PC-9 (cell line): ENCODE measurements at places on chromosomes 1 and 21.
A peak's percentile ranks its signal among the peaks of the same experiment; 100 is the strongest.

DNA sequence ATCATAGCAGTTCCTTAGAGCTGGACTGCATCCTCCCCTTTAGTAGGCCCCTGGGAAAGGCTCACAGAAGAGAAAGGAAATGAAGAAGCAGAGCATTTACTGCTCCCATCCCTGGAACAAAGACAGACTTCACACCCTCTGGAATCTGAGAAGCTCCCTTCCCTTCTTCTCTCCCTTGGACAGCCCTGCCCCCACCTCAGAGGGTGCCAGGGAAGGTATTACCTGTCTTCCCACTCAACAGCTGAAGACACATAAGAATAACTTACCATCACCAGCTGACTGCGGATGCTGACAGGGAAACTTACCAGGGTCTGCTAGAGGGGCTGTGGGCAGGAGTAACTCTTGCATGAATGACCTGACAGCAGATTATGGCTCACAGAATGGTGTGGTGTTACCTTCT is 14.1 kb upstream of the FAAH start:
- DNase-seq, result no peak

DNA sequence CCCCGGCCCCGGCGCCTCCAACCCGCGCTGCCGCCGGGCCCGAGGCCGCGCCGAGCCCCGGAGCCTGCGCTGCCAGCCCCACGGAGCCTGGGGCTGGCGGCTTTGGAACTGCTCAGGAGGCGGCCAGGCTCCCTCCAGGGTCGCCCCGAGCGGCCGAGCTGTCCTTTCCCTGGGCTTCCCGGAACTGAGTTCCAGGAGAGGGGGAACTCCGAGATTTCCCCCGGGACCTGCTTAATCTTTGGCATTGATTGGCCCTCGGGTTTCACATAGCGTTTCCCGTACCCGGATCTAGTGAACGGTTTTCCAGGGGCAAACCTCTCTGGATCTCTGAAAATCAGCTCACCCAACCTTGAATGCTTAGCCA is 504 bp downstream of the H6PD start:
- no peak for DNase-seq

GRCh38 chr21:15255261-15255660 is 190.5 kb upstream of the NRIP1 start:
- DNase-seq, result no peak

DNA sequence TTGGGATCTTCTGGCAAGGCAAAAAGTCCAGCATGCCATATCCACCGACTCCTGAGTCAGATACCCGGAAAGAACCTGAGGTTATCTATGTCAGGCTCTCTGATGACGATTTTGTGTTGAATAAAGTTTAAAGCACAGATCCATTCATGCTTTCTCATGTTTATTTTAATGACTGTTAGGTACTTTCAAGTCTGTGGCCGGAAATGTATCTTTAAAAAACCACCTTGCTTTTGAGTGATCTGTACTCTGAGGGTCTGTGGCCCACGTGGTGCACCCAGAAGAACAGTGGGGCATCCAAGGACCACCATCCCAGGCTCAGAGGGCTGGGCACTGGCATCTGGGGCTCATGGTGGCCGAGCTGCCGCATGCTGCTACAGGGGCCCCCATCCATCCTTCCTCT is 30.1 kb upstream of the VASH2 start:
- no peak for DNase-seq

GRCh38 chr1:59046730-59047157 is 250.2 kb upstream of the FGGY start:
- no peak for DNase-seq

DNA sequence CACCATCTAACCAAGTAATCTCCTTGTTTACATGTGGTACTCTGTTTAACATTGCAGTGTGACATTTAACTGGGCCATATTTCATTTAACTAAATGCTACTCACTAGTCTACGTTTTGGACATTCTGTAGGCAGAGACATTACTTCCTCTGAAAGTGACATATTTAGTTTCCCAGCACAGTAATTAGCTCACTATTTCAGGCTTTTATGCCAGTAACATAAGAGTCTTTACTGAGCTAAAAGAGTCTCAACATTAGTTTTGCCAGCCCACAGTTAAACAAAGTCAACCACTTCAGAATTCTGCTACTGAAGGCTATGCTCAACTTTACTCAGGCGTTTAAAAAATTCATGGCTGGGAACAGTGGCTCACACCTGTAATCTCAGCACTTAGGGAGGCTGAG is 2.6 kb upstream of the TNFRSF9 start:
- DNase-seq, result no peak

DNA sequence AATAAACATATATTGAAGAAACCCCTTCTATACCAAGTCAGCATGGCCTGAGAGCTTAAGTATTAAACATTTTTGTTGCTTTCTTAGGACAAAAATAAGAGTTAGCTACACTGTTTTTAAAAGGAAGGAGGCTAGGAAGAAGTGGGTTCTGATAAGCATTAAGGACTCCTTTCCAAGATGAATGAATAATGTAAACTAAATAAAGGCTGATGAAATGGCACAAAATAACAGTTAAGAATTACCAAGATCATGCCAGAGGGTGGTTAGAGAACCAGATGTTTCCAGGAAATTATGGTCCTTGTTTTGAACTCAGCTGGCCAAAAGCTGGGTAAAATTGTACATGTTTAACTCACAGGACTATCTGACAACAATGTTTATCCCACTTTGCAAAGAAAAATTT is 114.1 kb upstream of the ETS2 start:
- DNase-seq, result no peak

DNA sequence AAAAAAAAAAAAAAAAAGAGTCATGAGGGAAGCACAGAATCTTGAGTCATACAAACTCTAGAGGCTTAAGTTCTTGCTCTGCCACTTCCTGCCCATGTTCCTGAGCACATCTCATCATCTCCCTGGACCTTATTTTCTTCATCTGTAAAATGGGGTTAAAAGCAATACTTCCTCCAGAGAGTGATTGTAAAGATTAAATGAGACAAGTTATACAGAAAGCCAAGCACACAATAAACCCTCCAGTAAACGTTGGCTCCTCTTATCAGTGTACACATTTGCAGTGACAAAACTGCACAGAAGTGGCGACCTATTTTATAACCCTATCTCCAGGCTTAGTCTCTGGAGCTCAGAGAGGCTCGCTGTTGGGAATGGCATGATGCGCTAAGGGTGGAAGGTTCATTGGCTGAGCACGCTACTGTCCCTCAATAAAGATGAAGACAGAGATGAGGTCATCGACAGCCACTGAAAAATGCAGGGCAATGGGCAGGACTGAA is 82.1 kb downstream of the RRAGC start:
- DNase-seq, result no peak

DNA sequence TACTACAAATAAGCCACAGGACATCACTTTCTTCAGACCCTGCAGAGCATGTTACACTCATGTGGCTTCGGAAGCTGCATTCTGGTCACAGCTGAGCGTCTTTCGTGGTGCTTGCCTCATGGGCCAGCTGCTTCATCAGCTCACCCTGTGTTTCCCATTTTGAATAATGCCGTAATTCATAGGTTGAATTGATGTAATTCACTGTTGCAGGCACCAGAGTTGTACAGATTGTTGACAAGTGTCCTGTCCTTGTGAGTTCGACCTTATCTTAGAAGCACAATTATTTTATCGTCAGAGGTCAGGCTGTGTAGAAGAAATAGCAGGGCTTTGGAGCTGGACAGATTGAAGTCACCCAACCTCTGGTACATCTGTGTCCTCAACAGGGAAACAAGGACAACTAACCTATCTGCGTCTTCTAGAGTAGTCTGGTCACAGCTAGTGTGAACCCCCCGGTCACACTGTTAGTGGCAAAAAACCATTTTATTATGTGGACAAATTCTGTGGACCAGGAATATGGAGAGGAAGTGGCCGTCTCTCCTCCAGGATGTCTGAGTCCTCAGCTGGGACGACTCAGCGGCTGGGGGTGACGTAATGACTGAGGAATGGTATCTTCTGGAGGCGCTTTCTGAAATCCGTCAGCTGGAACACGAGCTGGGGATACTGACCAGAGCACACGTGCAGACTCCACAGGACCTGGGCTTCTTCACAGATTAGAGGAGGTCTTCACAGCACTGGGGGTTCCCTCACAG is 17.8 kb downstream of the PKNOX1 start:
- peak; percentile 29 for DNase-seq

GRCh38 chr1:193634470-193634869 is 448.1 kb upstream of the B3GALT2 start:
- DNase-seq, result no peak

- DNase-seq, result no peak
Observed at GRCh38 chr1:197391303-197392226, 123.5 kb downstream of the CRB1 start.

DNA sequence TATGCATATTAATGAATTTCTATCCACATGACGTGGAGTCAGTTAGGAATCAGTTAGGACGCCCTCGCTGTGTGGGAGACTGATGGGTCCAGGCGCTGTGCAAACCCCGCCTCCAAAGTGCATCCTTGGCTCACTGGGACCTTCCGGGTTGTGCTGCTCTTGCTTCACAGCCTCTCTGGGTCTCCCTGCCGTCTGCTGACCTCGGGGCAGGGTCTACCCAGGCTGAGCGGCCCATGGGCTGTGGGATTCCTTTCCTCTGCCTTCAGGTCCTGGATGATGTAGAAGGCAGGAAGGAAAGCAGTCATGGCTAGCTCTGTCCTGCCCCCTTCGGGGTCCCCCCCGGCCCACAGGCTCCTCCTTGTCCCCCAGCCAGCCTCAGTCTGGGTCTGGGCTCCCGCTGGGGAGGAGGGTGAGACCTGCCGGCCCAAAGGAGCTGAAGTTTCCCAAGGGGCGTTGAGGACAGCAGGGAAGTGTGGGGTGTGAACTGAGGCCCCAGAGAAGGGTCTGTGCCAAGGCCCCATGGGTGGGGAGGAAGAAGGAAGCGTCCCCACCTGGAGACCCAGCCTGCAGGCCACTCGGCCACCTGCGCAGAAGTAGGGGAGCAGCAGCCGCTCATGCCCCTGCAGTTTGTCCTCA is 24.6 kb upstream of the CDK11A start:
- no peak for DNase-seq

DNA sequence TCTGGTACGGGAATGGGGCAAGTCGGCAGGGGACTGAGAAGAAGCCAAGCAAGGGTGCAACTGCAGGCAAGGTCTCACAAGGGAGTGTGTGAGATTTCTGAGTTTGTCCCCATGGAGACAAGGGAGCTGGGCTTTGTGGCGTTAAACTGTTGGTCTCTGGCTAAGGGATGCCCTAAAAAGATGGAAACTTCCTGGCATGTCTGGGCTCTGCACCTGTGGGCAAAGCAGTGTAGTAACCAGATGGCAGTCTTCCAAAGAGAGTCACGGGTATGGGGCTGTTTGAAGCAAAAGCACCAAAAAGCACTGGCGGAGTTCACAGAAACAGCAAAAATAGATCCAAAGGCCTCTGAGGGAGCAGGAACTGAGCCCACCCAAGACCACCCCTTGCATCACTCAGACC is 104.8 kb upstream of the SLC44A3 start:
- no peak for DNase-seq

- peak; percentile 45 for DNase-seq
Observed at GRCh38 chr1:61056573-61057439, 25.6 kb upstream of the NFIA start.

DNA sequence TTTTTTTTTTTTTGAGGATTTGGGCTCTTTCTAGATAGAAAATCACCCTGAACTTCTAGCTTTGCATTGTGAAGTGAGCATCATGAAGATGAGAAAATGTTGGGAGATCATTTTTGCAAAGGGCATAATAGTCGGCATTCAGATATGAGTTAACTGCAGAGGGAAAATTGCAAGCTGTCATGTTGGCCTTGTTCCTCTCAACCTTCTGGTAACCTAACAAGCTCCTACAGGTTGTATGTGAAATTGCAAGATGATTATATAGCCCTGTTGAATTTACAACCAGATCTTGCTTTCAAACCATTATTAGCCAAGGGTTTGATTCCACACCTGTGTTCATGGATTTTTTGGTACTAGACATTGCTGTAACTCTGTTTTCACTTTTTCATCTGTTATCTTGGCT is 2.2 kb downstream of the ELOA start:
- DNase-seq, result no peak

GRCh38 chr1:53546409-53547155 is 87.4 kb downstream of the DMRTB1 start:
- no peak for DNase-seq

DNA sequence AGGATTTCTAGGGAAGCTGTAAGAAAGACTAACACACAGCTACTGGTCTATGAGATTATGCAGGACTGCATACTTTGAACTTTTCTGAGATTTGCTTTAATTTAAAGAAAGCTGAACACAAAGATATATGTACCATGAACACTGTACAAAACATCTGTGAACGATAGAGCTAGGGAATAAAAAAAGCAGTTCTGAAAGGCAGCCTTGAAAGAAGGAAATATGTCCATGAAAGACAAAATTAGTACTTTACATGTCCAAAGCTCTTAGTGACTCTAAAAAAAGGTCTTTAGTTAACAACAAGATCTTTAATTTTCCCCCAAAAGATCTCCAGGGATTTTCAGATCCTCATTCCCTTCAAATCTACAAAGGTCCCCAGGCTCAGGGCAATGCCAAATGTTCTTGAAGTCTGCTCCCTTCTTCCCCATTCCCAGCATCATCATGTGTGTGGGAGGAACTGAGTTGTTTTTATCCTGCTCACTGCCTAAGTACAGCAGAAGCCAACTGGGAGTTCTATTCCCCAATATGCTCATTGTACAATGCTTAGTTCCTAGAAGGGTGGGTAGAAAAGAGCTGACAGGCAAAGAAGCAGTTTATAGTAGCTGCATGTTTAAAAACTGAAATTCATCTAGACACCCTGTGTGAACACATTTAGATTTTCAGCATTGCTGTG is 60.1 kb upstream of the PTCH2 start:
- DNase-seq, result no peak

DNA sequence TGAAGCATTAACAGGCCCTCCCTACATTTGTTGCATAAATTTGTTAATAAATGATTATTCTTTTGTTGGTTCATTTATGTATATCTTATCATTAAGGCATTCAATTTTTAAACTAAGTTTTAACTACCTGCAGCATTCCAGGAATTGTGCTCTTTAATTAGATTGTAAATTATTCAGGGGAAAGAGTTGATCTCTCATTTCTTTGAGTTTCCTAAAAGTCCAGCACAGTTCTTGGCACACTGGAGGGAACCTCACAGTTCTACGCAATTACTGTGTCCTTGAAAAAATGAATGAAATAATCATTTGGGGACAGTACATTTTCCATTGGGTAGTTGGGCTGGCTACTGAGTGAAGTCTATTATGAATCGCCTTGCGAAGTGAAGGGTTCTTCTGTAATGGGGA is 493 bp upstream of the STXBP3 start:
- DNase-seq, result no peak

GRCh38 chr1:22661880-22662279 is 8.8 kb downstream of the C1QB start:
- DNase-seq, result no peak

GRCh38 chr1:27556781-27557595 is 47.0 kb downstream of the AHDC1 start:
- peak; percentile 84 for DNase-seq

- no peak for DNase-seq
Observed at GRCh38 chr1:214219902-214220301, 61.1 kb upstream of the SMYD2 start.

DNA sequence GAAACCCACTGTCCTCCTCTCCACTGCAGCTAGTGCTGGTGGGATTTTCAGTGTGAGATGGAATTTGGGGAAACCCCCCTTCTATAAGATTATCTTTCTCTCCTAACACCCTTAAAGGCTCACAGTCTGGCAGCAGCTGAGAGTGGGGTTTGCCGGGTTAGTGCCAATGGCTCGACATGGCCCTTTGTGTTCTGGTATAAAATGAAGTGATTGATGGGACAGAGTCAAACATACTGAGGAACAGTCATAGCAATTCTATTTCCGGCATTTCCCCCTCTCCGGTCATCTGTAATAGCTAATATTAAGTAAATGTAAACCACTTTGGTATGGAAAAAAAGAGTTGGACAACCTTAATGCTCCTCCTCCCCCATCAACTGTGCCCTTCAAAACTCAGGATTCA is 37.6 kb downstream of the TFF3 start:
- DNase-seq, result no peak

- no peak for DNase-seq
Observed at GRCh38 chr1:162578071-162578700, 16.7 kb downstream of the UAP1 start.
